ENCODE measurements at places on chromosomes 1 and 21.
A peak's percentile ranks its signal among the peaks of the same experiment; 100 is the strongest.

DNA sequence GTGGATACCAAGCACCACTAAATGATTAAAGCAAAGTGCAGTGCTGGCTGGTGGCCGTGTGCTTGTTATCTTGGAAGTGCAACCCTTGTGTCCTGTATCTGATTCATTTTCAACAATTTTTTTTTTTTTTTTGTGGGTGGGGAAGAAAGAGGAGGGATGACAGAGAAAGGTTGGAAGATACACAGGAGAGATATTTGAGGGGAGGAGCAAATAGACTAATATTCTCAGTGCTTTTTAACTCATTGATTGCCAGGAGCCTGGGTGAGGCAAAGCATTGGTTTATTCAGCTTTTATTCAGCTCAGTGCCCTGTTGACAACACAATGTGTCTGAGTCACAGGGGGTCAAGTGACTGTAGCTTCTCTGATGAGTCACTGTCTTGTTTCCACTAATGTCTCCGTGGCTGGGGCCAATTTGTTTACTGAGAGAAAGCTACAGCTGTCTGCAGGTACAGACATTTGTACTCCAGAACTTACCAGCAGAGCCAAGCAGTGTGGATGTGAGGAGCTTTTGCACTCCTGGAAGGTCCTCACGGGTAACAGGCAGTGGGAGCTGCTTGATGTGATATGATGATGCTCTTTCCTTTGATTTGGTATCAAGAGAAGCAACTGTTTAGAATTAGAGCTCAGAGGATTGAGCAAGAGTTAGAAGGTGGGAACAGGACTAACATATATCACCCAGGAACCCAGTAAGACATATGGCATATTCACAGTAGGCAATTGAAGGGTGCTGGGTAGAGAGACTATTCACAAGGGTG, 23.6 kb upstream of the DNM3 start:
- DNase-seq, result peak; percentile 81

DNA sequence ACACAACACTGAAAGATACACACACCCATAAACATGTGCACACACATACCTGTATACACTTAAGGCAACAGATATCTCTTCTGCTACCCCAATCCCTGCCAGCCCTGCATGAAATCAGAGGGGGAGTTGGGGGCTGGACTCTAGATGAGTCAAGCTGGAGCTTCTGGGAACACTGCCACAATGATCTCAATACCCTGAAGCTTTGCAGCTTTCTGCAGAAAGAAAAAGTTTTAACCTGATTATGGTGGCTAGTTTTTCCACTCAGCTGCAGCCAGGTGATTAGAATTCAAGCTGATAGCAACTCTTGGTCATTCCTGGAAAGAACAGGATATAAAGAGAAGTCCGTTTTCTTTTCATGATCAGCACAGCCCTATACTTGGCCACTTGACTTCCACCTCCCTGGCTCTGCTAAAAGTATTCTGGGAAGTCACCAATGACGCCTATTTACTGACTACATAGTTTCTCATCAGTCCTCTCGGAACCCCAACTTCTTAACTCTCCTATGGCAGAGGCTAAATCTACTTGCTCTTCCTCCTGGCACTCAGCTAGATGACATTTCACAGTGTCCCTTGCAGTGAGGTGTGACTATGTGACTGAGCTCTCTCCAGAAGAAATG, 20.7 kb upstream of the DNASE2B start:
- DNase-seq, result peak; percentile 68

GRCh38 chr1:115429884-115430283, 91.8 kb upstream of the NGF start:
- DNase-seq, result peak; percentile 36

GRCh38 chr1:2629627-2630497, 3.0 kb downstream of the MMEL1 start:
- no peak for DNase-seq

GRCh38 chr21:44925378-44925755, 4.7 kb upstream of the ITGB2 start:
- no peak for DNase-seq

- DNase-seq, result no peak
These were observed 17.4 kb upstream of the GPR137B start for GRCh38 chr1:236124965-236125364.

DNA sequence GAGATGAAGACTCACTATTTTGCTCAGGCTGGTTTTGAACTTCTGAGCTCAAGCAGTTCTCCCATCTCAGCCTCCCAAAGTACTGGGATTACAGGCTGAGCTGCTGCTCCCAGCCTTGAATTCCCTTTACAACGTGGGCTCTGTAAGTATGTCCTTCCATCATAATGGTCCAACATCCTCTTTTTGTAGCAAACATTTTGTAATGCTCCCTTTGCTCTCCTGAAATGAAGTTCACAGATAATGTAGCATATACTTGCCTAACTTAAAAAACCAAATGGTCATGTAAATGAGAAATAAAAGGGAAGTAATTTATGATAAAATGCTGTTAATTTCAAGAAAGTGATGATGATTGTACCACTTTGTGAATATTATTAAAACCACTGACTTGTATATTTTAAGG, 30.5 kb upstream of the THEM4 start:
- no peak for DNase-seq

GRCh38 chr1:167095368-167095767, 1.5 kb downstream of the STYXL2 start:
- peak; percentile 73 for DNase-seq

GRCh38 chr1:52574594-52574993, 21.7 kb upstream of the TUT4 start:
- DNase-seq, result peak; percentile 94

DNA sequence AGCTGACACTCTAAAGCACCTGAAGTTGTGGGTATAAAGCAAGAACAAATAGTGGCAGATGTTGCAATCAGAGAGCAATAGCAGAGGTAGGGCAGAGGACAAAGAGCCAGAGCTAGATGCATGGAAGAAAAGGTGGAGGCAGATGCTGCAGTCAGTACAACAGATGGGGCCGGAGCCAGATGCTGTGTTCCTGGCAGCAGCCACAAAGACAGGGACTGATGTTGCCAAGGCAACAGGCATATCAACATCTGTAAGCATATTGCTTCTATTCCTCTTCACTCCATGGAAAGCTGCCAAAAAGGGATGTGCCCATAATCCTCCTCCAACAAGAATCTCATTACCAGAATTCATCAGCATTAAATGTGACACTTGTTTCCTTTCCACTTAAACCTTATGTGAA, 108.0 kb downstream of the TNNI3K start:
- DNase-seq, result no peak

GRCh38 chr1:232748910-232749368, 56.3 kb upstream of the MAP10 start:
- DNase-seq, result no peak

DNA sequence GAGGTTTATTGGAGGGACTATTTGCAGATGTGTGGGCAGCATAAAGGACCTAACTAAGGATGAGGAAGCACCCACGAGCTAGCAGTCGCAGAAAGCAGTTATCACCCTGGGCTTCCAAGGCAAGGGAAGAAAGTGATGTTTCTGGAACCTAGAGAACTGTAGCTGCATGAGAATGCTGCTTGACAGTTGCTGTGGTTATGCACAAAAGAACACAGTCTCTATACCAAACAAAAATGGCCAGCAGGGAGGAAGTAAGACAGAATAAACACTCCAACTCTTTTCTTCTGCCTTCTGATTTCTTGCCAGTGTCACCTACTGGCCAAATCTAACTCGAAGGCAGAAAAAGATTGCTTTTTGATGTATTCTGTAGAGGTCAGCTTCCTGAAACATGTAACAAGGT, 190.2 kb downstream of the RASAL2 start:
- DNase-seq, result no peak

GRCh38 chr21:45986316-45987051, 4.9 kb downstream of the COL6A1 start:
- DNase-seq, result no peak

DNA sequence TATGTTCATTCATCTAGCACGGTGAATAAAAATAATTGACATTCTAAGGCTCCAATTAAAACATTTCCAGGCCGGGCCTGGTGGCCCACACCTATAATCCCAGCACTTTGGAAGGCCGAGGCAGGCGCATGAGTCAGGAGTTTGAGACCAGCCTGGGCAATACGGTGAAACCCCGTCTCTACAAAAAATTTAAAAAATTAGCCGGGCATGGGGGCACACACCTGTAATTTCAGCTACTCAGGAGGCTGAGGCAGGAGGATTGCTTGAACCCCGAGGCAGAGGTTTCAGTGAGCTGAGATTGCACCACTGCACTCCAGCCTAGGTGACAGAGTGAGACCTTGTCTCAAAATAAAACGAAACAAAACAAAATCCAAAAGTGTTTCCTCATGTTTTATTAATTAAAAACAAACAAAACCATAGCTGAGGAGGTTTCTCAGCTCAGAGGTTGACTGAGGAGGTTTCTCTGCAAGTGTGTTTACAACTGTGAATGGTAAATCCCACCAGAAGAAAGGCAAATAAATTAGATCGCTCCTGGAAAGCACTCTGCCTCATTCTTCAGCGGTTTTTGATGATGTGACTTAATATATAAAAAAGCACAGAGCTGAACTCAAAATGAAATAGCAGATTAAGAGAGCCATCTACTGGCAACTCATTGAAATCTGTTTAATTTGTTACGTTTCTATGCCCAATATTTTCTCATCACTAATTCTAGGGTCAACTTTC, 37.7 kb upstream of the ATG4C start:
- peak; percentile 69 for DNase-seq

DNA sequence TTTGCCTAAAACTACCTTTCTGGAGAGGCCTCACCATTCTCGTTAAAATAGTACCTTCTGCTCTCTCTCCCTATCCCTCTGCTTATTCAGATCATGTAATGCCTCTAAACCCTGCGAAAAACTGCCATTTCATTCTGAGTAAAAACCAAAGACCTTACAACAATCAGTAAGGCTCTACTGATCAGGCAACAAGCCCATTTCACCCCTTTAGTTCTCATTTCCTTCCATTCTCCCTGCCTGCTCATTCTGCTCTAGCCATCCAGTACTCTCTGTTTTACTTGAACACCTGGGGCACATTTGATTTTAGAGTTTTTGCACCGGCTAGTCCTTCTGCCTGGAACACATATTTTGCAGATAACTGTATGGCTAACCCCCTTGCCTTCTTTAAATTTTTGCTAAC, 187.8 kb downstream of the COQ8A start:
- no peak for DNase-seq

DNA sequence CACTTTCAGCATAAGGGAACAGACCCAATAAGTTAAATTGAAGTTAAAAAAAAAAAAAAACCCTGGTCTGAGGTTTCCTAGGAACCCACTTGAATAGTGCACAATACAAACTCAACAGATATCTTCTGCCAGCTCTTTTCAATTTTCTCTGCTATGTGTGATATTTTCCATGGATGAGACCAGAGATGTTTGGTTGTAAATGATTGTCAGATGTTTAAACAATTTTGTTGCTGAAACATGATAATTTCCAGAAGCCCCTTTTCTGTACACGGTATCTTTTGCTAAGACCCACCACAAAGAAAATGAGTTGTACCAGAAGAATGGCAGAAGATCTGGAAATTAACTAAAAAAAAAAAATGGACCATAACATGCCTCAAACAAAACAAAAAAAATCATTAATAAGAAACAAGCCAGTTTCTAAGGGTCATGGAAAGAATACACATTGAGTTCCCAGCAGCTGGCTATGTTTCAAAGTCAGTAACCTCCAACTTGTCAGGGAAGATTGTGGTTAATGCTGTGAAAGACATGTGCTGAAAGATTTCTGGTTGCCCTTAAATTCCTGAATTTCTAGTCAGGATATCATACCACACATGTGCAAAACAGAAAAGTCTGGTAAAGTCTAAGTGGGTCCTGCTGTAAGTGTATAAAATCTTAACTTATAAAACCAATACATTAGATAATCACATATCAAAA, 35.6 kb upstream of the MGST3 start:
- DNase-seq, result peak; percentile 30

DNA sequence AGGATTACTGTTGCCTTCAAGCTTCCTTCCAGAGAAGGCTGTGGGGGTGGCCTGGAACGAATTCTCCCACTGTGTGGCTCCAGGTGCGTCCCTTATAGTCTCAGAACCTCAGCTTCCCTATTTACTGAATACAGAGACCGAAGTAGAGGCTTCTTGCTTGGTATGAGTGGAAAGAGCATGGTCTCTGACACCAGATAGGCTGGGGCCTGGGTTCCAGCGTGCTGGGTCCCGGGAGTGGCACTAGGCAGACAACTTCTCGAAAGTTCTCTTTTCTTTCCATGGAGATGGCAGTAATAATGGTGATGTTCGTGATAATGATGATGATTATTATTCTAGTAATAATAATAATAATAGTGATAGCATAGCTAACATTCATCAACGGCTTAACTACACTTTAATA, 161.7 kb downstream of the PTPRU start:
- no peak for DNase-seq

DNA sequence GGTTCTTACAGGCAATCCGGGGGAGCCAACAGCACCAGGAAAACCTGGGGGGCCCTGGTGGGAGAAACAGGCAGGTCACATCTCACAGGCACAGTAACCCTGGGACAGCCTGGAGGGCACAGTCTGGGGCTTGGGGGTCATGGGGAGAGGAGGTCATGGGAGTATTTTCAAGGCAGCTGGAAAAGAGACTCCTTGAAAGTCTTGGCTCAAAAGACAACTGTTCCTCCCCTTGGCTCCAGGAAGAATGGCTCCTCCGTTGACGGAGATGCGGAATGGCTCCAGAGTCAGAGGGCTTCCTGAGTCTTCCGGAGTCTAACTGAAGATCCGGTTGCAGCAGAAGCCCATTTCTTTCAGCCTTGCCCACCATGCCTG, 25.9 kb upstream of the PEF1 start:
- no peak for DNase-seq

- DNase-seq, result peak; percentile 4
These were observed 89.7 kb upstream of the RUNX1 start for GRCh38 chr21:35138665-35139381.

Measured in HCEC 1CT (cell line).